ENCODE measurements at places on chromosomes 4 and X.

- DNase-seq = no peak
Observed at GRCh38 chr4:10958226-10958856, 273.8 kb upstream of the CLNK start.

GRCh38 chr4:5511791-5512190, 196.6 kb downstream of the EVC2 start:
- DNase-seq = no peak

DNA sequence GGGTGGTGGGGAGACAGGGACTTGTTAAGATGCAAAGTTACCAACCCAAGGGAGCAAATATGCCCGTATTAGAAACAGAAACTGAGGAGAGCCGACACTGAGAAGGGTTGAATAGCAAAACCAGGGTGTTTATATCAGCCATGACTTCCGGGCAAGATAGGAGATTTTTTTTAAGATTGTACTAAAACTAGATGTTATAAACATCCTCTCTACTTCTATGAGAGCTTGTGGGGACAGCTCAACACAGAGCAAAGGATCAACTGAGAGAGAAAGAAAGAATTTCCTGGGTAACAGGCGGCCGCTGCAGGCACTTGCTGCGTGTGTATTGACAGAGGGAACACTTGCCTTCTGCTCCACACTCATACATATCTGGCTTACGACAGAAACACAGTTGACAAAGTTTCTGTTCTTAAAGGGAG, 49.1 kb upstream of the FBXW7 start:
- no peak for DNase-seq

GRCh38 chrX:32545101-32545500, 666.2 kb downstream of the DMD start:
- no peak for DNase-seq

GRCh38 chrX:46327566-46328115, 217.6 kb downstream of the ZNF674 start:
- DNase-seq = no peak

- no peak for DNase-seq
Observed at GRCh38 chrX:118215346-118215745, 98.7 kb upstream of the KLHL13 start.

DNA sequence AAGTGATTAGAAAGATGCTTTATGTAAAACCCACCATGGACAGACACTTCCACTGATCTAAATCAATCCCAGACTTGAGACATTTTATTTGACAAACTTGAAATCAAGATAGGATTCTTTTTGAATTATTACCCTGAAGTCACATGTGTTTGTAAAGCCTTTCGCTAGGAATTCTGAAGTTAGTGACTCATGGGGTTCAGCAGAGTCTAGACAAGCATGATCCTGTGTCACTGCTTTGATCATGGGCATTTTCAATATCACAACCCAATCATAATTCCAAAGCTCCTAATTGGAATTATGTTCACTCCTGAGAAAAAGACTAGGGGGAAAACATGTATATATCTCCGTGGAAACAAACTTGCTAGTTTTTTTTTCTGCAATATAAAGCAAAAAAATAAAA, 67.5 kb upstream of the BMP3 start:
- no peak for DNase-seq

- peak; percentile 33 for DNase-seq
Observed at GRCh38 chr4:48195374-48195773, 61.3 kb upstream of the TXK start.

DNA sequence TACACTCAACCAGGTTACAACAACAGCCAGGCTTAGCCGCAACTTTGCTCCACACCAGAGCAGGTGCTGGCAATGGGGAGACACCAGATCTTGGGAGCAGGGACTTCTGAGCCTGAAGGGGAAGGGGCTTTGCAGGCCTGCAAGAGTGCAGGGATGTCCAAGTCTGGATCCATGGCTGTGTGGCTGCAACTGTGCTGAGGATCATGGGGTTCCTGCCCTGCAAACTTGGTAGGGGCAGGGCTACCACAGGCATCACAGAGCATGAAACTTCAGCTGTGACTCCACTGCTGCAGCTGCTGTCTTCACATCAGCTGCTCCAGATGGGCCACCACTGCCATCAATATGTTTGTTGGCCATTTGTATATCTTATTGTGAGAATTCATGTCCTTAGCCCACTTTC, 340.4 kb downstream of the FSTL5 start:
- no peak for DNase-seq

- DNase-seq = no peak
Observed at GRCh38 chr4:32672359-32672758, 1952.2 kb downstream of the PCDH7 start.

- DNase-seq = no peak
Observed at GRCh38 chrX:137848266-137848905, 282.5 kb downstream of the ZIC3 start.

DNA sequence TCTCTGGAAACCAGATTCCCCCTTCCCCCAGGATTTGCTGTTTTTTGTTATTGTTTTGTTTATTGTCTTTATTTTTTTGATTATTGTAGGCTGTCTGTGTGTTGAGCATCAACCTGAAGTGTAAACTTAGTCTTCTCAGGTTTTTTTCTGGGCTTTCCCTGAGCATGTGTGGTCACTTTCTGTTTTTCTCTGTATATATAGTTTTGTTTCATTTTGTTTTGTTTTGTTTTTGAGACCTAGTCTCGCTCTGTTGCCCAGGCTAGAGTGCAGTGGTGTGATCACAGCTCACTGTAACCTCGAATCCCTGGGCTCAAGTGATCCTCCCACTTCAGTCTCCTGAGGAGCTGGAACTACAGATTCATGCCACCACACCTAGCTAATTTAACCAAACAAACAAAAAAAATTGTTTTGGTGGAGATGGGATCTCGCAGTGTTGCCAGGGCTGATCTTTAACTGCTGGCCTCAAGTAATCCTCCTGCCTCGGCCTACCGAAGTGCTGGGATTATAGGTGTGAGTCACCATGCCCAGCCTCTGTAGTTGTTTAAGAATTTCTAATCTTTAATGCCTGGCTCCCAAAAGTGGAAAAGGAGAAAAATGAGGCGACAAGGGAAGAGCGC, 9.1 kb downstream of the IL13RA1 start:
- DNase-seq = no peak

GRCh38 chr4:45578874-45579273, 545.0 kb downstream of the GABRG1 start:
- no peak for DNase-seq

DNA sequence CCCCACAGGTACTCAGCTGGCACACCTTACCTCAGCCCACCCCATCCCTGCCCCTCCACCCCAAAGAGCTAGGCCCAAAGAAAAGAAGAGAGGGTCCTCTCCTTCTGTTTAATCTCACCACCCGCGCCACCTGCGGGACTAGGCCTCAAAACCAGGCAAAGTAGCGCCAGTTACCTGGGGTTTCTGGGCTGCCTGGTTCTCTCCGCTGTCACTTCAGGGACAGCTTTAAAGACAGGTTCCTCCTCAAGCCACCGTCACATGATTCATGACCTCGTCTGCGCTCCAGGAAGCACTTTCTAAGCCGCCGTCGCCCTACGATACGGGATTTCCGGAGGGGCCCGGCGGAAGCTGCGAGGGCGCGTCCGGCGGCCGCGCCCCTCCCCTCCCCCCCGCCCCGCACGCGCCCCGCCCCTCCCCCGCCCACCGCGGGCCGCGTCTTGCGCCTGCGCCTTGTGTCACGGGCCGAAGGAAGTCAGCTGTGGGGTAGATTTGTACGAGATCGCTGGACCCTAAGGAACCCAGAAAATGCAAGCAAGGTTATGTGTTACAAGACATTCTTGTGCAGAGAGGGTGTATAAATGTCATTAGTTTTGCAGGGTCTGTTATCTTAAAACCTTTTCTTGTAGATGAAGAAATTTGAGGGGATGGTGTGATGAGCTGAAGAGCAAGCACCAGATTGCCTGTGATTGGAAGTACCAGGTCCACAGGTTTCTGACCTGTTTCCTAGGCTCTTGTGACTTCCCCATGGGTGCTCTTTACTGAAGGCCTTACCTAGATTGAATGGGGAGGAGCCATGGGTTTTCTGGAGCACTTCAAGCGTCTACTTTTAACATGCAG, at the start of gene LAMTOR3:
Gene LAMTOR3 (minus strand): TSS at position 267 of the 837 bp plus-strand sequence. CDS start 464 bp downstream, outside the sequence.
- DNase-seq = peak; percentile 90

GRCh38 chr4:48742412-48742811, 37.7 kb downstream of the FRYL start:
- no peak for DNase-seq

Data from NCI-H345 (cell line).